Stimulated activated CD4-positive, alpha-beta T cell treated with anti-CD3 and anti-CD28 coated beads, TNF-alpha, amount 100 ng/mL, for 48 hours (primary cell): ENCODE measurements at places on chromosomes 5 and 9.

DNA sequence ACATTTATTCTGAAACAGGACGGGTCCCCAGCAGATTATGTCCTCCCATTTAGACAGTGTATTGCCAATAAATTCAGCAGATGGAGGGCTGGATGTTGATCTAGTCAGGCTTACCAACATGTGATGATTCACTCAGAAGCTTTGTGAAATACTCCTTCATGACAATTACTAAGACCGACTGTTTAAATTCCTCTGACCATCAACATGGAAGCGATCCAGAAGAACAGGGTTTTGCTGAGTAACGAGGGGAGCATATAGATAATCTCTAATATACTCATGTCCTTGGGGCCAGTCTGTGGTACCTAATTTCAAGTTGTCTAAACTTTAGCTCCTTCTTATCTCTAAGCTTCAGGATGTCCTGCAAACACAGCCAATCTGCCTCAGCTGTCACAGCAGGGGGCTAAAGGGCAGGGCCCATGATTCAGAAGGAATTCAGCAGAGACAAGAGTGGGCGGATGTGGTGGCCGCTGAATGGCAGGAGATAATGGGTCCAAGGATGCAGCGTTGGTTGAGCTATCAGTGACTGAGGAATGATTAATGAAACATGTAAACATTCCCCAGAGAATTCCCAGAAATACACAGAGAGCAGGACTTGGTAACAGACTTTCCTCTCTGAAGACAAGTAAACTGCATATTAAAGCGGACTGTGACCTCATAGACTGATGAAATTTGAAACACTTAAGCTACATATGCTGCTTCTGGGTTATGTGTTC is 109.4 kb downstream of the ANKRD55 start:
- no peak for DNase-seq

DNA sequence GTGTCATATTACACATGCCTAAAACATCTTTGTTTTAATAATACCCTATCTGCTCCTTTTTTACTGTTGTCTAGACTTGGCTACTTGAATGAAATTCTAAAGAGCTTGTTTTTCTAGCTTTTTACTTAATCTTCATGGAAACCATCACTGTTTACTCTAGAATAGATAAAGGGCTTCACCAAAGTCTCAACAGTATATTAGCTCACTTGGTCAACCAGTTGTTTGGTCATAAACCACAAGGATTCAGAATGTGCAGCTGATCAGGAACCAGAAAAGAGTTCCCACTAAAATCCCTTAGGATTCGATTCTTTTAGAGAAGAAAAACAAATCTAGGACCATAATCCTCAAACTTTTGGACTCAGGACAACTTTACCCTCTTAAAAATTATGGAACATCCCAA is 38.0 kb downstream of the CDO1 start:
- DNase-seq, result no peak

- no peak for DNase-seq
These were observed 69.4 kb upstream of the CD180 start for GRCh38 chr5:67265951-67266350.

DNA sequence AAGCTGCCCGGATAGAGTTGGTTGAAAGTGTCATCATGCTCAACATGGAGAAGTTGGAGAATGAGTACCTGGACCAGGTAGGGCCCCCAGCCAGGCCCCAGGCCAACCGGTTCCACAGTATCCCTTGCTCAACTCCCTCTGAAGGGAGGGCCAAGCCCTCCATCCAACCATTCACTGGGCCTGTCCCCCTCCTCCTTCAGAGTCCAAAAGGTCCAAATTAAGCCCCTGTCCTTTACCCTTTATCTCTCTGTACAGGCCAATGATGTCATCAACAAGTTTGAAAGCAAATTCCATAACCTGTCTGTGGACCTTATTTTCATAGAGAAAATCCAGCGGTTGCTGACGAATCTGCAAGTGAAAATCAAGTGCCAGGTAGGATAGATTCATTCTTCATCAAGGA is 47.2 kb downstream of the CCDC180 start:
- DNase-seq, result no peak

DNA sequence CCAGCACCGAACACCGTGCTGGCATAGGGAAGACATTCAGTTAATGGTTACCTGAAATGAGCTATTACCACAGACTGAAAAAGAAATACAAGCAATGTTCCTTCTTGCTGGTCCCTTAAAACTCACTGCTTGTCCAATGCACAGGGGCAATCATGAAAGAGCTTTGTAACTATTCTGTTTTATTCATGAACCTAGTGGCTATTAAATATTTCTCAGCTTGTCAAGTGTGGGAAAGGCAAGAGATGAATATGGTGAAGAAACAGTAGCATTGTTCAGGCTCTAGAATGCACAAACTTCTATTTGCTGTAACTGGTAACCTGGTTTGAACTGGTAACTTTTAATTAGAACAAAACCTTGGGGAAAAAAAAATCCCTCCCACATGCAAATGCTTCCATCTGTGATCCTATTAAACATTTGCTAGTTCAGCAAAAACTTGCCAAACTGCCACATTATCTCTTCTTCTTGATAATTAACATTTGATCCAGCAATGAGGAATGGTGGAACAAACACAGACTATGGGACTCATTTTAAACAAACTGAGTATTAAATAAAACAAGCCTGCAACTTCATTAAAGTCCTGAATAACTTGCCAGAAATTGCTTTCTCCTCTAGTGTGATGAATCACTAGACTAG is 36.1 kb downstream of the YIPF5 start:
- DNase-seq, result no peak

DNA sequence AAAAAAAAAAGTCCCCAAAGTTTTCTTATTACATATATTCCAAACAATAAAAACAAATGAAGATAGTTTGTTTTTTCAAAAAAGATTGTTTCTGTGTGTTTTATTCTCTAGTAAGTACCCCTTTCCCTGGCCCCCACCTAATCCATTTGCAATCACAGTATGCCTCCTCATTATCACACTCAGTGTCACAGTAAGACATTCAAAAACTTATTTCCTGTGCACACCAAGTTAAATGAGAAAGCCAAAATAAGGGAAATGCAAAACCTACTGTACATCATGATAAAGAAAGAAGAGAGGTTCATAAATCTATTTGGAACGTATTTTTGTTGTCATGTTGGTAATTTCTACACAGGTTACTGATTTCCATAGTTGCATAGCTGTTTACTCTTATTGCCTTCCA is 62.3 kb downstream of the ST8SIA4 start:
- no peak for DNase-seq

GRCh38 chr9:12415361-12415760 is 277.8 kb upstream of the TYRP1 start:
- no peak for DNase-seq

- no peak for DNase-seq
These were observed 3.5 kb upstream of the RNF20 start for GRCh38 chr9:101530076-101530711.

GRCh38 chr5:9104571-9105339 is 441.1 kb downstream of the SEMA5A start:
- DNase-seq, result no peak

- DNase-seq, result no peak
These were observed 76.8 kb downstream of the PTPN3 start for GRCh38 chr9:109421026-109421970.

DNA sequence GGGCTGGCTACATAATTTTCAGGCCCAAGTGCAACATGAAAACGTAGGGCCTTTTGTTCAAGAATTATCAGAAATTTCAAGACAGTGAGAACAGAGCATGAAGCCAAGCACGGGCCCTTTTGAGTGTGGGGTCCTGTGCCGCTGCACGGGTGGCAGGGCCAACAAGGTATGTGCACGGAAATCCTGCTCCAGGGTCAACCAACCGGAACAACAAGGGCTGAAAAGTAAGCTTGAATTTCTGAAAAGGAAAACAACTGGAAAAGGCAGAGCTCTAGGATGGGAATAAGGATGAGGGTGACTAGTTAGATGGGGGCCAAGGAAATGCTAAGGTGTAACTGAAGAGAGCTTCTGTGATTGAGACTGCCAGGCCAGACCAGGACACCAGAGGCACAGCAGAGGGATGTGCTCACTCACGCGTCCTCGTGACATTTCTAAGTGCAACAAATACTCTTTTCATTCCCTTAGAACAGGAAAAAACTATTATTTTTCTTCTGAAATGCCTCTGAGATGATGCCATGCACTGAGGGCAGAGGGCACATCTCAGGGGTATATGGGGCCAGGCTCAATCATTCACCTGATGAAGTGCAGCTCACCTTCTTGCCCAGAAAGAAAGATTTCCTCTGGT is 80.6 kb upstream of the LRRTM2 start:
- DNase-seq, result no peak

DNA sequence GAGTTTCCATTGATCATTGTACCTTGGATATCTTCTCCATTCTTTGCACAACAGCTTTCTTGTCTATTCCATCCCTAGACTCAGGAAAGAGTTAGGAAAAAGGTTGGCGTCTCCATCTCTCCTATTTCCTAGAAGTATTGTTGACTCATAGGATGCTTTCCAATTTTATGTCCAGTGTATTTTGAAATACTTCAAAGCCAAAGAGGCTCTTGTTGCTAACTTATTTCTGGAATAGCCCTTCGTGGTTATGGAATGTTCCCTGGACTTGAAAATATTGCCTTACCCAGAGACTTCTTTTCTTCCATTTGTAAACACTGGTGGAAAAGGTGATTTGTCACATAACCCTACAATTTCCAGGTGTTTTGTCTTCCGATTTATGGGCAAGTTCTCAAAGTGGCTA is 402.3 kb upstream of the ZNF608 start:
- DNase-seq, result no peak

- DNase-seq, result no peak
These were observed 6.4 kb downstream of the CSF1R start for GRCh38 chr5:150079909-150080461.

GRCh38 chr9:127961613-127962155 is 19.1 kb downstream of the EEIG1 start:
- no peak for DNase-seq

GRCh38 chr9:89426384-89426961 is 71.4 kb downstream of the SEMA4D start:
- DNase-seq, result no peak

- DNase-seq, result no peak
These were observed 233.8 kb upstream of the TMEM161B start for GRCh38 chr5:88502179-88503040.

DNA sequence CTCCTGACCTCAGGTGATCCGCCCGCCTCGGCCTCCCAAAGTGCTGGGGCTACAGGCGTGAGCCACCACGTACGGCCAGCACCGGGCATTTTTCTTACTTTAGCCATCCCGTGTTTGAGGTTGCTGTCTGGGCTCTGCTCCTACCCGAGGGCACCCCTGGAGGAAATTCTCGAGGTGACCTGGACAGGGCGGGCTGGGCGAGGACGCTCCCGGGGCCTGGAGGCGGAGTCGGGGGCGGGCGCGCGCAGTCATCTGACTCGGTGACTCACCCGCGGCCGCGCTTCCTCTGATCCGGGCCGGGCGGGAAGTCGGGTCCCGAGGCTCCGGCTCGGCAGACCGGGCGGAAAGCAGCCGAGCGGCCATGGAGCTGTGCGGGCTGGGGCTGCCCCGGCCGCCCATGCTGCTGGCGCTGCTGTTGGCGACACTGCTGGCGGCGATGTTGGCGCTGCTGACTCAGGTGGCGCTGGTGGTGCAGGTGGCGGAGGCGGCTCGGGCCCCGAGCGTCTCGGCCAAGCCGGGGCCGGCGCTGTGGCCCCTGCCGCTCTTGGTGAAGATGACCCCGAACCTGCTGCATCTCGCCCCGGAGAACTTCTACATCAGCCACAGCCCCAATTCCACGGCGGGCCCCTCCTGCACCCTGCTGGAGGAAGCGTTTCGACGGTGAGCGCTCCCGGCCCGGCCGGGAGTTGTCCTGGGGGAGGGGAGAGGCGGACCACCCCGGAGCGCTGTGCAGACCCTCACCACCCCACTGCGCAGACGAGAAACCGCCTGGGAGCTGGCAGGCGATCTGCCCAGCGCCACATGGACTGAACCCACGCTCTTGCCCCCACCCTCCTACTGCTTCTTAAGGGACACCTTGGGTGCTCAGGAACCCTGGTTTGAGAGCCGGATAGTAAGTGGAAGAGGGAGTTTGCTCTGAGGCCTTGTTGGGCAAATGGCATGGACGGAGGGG is at the start of gene HEXB:
TSS of gene HEXB (plus strand) at position 334 of the 952 bp plus-strand sequence. CDS start at position 362, 28 bp downstream.
- DNase-seq, result peak; percentile 75

- no peak for DNase-seq
These were observed 6.7 kb downstream of the CCDC187 start for GRCh38 chr9:136297016-136297691.

DNA sequence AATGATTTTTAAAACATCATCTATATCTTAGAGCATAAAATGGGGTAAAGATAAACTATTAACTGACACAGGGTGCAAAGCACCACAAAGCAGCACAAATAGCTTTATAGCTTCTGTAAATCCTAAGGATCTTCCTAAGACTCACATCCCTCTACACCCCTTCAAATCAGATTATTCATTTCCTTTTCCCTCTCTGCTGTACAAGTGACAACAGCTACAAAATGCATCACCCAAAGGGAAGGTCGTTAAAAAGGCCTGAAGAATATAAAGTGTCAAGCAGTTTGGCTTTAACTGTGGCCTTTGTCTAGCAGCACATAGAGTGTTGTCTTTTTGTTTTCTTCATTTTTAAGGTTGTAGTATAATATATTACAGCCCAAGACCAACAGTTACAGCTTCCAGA is 422.1 kb downstream of the PDE4D start:
- DNase-seq, result no peak

GRCh38 chr9:88503845-88504764 is 30.9 kb upstream of the NXNL2 start:
- no peak for DNase-seq

DNA sequence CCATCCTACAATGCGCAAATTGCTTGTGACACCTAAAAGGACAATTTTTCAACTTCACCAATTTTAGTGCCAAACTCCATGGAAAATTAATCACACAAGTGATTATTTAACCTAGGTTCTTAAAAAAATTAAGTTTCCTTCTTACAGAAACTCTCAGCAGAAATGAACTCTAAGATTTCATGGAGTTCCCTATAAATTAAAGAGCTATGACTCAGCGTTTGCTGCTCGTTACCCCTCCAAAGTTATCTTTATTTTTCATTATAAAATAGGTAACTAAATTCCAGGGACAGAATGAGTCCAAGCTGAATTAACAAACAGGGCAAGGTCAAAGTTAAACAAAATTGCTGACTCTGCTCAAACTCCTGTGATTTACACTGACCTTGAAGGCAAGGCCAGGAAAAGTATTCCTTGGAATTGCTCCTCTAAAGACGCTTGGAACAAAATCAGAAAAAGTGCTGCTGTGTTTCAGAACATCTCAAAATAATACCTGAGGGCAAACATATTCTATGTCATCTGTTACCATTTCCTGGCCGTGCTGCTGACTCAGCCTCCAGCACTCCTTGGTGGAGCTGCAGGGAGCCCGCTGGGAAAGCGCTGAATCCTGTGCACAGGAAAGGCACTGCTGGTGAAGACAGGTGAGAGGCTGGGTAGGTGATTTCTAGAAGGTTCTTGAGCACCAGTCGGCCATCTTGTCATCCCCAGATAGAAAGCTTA is 2.5 kb upstream of the CMBL start:
- DNase-seq, result no peak

GRCh38 chr5:82422001-82422740 is 144.0 kb upstream of the RPS23 start:
- DNase-seq, result no peak

GRCh38 chr9:76082057-76082456 is 191.6 kb downstream of the PCSK5 start:
- no peak for DNase-seq
